Mammary epithelial cell (primary cell): ENCODE measurements at places on chromosomes 2 and 18.

DNA sequence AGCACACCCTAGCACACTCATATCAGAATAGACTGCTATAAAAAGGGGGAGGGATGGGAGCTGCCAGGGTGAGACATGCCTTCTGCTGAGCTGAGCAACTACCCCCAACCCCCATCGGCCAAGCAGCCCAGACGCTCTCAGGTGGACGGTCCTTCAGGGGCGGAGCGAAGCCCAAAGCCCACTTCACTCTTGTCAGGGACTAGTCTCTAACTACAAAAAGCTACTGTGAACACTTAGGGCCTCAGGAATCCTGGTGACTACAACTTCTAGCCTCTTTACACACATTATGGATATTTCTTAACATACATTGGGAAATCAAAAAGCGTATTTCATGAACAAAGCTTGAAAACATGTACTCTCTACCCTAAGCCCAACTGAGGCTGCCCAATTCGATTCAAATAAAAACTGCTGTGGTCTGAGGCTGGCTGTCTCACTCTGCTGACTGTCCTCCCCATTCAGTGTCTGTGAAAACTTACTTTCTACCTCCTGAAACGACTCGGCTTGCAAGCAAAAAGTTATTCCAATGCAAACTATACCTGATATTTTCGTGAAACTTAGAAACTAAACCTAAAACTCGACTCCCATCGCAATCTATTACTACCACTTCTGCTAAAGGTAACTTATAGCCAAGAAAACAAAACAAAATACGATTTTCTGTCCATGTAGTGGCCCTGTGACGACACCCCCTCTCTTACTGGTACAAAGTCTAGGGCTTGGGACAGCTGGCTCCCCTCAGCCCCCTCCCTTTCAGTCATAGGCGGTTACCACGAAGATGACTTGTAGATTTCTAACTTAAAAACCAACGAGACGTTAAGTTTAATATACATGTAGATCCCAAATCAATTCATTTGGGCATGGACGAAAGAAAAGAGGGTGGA lies 1.2 kb downstream of the SERTAD2 start:
- peak; percentile 66 for DNase-seq

GRCh38 chr2:101569886-101570520 lies 95.1 kb upstream of the RFX8 start:
- DNase-seq, result no peak

DNA sequence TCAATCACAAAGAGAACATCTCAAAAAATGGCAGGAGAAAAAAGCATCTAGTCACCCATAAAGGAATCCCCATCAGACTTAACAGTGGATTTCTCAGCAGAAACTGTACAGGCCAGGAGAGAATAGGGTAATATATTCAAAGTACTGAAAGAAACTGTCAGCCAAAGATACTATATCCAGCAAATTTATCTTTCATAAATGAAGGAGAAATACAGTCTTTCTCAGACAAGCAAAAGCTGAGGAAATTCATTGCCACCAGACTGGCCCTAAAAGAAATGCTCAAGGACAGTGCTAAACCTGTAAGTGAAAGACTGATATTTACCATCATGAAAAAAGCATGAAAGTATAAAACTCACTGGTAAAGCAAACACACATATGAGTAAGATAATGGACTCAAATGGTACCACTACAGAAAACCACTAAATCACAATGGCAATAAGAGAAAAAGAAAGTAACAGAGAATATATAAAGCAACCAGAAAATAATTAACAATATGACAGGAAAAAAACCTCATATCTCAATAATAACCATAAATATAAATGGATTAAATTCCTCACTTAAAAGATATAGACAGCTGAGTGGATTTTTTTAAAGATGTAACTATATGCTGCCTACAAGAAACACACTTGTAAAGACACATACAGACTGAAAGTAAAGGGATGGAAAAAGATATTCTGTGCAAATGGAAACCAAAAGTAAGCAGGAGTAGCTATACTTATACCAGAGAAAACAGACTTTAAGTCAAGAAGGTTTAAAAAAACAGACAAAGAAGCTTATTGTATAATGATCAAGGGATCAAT lies 83.4 kb upstream of the STK39 start:
- DNase-seq, result no peak

- DNase-seq, result peak; percentile 16
Observed at GRCh38 chr2:214810671-214811070, 1.2 kb upstream of the BARD1 start.

DNA sequence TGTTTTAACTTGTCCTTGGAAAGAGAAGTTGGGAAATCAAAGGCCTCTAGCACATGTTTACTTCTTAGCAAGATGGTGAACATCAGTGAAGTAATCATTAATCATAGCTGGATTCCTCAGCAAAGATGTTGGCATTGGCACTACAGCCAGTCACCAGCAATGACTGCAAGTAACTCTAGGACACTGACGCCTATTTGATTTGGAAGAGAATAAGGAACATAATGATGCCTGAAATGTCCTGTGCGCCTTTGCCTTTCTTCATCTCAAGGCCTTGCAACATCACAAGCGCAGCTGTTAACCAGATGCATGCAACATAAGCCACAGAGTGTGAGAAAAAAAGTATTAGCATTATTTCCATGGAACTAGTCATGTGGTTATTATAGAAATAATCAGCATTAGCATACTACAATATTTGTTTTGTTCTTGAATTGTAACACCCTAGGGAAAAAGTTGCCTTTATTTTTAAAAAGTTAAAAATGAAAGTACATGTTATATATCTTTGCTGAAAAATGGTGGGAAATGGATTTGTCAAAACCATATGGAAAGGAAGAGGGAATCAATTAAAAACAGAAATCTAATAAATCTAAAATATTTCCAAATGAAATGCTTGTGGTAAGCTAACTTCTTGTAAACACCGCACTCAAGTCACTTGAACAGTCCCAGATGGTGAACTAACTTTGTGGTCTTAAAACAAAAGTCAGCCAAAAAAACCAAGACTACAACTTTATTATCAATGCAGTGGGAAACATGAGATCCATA lies 55.6 kb downstream of the THADA start:
- DNase-seq, result peak; percentile 81

DNA sequence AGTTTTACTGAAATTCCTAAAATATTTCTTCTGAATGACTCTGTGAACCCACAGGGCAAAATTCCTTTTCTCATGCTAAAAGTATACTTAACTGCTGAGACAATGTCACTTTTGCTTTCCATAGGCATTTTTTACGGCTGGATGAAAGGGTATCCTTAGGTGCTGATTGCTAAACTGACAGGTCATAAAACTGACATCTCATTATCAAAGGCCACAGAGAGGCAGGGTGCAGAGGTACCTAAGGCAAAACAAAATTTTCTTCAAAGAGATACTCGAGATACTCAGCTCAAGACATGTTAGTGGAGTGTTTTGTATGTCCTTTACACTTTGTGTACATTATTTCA lies 62.0 kb upstream of the WDR75 start:
- DNase-seq, result no peak

GRCh38 chr2:71454221-71455010 lies 1.1 kb downstream of the DYSF start:
- no peak for DNase-seq

GRCh38 chr2:44843086-44843485 lies 98.4 kb upstream of the SIX3 start:
- DNase-seq, result no peak

DNA sequence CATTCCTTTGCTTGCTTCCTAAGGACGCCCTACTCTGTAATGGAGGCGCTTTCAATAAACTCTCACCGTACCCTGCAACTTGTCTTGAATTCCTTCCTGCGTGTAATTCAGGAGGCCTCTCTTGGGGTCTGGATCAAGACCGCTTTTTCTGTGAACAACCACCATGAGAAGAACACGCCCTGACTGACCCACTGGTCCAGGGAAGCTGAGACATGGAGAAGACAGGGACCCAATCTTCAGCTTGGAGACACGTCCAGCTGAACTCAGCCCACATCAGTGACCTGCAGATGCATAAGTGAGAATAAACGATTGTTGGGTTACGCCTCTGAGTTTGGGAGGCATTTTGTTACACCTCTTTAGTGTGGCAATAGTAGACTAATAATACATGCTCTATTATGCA lies 7.8 kb upstream of the NARS1 start:
- no peak for DNase-seq

DNA sequence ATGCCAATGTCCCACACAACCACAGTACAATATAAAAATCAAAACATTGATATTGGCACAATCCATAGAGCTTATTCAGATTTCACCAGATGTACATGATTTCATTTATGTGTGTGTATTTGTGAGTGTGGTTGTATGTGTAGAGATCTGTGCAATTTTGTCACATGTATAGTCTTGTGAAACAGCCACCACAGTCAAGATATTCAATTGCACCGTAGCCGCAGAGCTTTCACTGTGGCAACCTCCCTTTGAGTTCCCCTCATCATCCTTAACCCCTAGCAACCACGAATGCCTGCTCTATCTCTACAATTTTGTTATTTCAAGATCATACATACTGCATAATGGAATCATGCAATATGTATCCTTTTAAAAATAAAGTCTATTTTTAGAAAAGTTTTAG lies 391.3 kb downstream of the SETBP1 start:
- no peak for DNase-seq

- no peak for DNase-seq
Observed at GRCh38 chr18:53747663-53748160, 476.8 kb downstream of the MBD2 start.

- peak; percentile 28 for DNase-seq
Observed at GRCh38 chr2:17543848-17544247, 3.4 kb downstream of the VSNL1 start.

- DNase-seq, result peak; percentile 99
Observed at GRCh38 chr18:11859903-11860407, 8.7 kb downstream of the CHMP1B start.

- DNase-seq, result no peak
Observed at GRCh38 chr2:165196411-165196810, 7.4 kb downstream of the SCN3A start.

GRCh38 chr2:128984855-128985254 lies 666.2 kb upstream of the HS6ST1 start:
- DNase-seq, result no peak

GRCh38 chr2:85257359-85257969 lies 70.3 kb downstream of the TGOLN2 start:
- DNase-seq, result no peak

DNA sequence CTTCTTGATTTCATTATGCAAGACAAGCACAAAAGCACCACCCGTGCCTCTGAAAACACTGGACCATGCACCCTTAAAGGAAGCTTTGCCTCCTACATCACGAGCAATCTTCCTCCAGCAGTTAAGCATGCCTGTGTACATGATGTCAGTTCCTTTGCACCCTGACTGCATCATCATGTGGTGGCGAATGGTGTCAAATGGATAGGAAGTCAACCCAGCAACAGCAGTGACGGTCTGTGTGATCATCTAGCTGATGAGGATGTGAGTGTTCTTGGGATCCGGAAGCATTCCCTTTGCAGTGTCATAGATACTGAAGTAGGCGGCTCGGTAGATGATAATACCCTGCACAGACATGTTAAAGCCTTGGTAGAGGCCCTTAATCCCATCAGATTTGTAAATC lies 240.7 kb upstream of the FAM98A start:
- no peak for DNase-seq

DNA sequence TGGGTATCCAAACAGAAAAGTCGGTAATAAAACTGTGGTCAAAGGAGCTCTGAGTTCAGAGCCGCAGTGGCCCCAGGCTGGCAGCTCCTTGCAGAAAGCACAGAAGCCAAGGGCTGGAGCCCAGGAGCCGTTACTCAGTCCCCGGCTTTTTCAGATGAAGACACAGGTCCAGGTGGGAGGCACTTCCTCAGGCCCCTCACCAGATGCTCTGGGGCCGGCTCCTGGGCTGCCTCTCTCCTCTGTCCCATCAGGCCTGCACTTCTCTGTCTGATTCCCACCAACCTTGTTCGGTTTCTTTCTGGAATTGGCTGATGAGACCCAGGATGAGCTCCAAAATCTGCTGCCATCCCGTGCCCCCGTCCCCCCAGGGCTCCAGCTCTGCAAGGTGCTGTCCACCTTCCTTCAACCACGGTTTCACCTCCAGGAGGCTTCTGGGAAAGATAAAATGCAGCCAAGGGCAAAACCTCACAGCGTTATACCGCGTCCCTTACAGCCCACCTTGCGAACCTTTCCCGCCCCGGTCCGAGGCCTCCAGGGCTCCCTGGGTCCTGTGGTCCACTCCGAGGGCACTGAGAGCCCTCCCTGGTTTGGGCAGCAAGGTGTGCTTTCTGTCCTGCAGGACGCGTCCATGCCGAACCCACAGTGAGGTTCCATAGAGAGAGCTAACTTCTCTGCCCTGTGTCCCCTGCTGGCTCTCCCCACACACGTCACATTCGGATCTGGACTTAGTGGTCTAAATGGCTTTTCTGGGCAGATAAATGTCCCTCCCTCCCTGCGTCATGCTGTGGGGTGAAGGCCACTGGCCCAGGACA lies 102.9 kb downstream of the TPO start:
- no peak for DNase-seq
